Right atrium auricular region (tissue), 2 donors: ENCODE measurements at places on chromosomes 3 and 15. TPM values are rescaled to one million over a fixed set of nuclear protein-coding genes. Genes with fewer than 3 reads are reported as not detected.

The CCDC54 gene
- not detected for total RNA-seq

GRCh38 chr15:81301815-81302399, 22.0 kb downstream of the STARD5 start:
- H3K27ac ChIP-seq, result no peak overlapping the region
- no peaks in the 10 kb centered on the region for H3K27me3 ChIP-seq
- H3K4me1 ChIP-seq, result peaks cover 4% of the 10 kb centered on the region
- no peak overlapping the region for H3K4me3 ChIP-seq

The SH2D7 gene
- not detected for total RNA-seq

- no peak for DNase-seq
- H3K4me1 ChIP-seq, result no peaks in the 10 kb centered on the region
- no peak overlapping the region for H3K4me3 ChIP-seq
- H3K27ac ChIP-seq, result no peak overlapping the region
These were observed 93.0 kb downstream of the CADM2 start for GRCh38 chr3:85051786-85052185.

The DGKG gene
- total RNA-seq, result 25.1 TPM

The VGLL3 gene
- 13.0 TPM for total RNA-seq

The TMCO5A gene
- total RNA-seq, result not detected

The HRG gene
- not detected for total RNA-seq

The CCR3 gene
- not detected for total RNA-seq

DNA sequence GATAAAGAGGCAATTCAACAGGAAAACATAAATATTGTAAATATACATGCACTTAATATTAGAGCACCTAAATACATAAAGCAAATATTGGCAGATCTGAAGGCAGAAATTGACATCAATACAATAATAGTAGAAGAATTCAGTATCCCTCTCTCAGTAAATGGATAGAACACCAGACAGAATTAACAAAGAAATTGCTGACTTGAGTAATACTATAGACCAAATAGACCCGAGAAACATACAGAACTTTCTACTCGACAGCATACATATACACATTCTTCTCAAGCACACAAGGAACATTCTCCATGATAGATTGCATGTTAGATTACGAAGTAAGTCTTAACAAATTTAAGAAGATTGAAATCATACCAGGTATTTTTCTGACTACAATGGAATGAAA, 50.2 kb downstream of the OXSM start:
- no peak overlapping the region for H3K27ac ChIP-seq
- H3K36me3 ChIP-seq, result no peaks in the 10 kb centered on the region
- H3K27me3 ChIP-seq, result no peaks in the 10 kb centered on the region
- no peak for DNase-seq

The CHL1 gene
- 66.4 TPM for total RNA-seq

The P3H2 gene
- total RNA-seq, result 5.4 TPM

The DNAH12 gene
- total RNA-seq, result 0.08 TPM

The MYLK gene
- 85.1 TPM for total RNA-seq

The USP50 gene
- total RNA-seq, result not detected

DNA sequence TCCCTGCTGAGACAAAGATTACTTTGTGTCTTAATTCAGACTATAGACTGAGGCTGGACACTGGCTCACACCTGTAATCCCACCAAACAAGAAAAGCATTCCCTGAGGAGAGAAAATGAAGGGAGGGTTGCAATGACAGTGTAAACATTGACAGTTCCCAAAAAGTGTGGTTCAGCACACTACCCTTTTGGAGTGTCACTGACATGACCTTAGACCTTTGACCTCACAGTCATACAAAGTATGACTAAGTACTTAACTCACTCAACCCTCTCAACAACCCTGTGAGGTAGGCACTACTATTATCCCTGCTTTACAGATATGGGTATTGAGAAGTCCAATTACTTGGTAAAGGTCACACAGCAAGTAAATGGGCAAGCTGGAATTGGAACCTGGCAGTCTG, 341.7 kb downstream of the LRRC3B start:
- no peaks in the 10 kb centered on the region for H3K4me1 ChIP-seq
- no peak for DNase-seq
- no peaks in the 10 kb centered on the region for H3K36me3 ChIP-seq
- H3K27ac ChIP-seq, result no peak overlapping the region
- no peak overlapping the region for H3K4me3 ChIP-seq

- H3K4me1 ChIP-seq, result peaks cover 35% of the 10 kb centered on the region
- H3K27me3 ChIP-seq, result no peaks in the 10 kb centered on the region
- no peak overlapping the region for H3K4me3 ChIP-seq
- DNase-seq, result peak; percentile 68
These were observed 11.2 kb downstream of the TNFSF10 start for GRCh38 chr3:172511783-172512762.

GRCh38 chr3:184314700-184315542, 515 bp downstream of the EIF4G1 start:
- no peaks in the 10 kb centered on the region for H3K27me3 ChIP-seq
- peaks cover 49% of the 10 kb centered on the region for H3K4me1 ChIP-seq
- peak overlapping the region; percentile 92 for H3K27ac ChIP-seq
- H3K4me3 ChIP-seq, result peak overlapping the region; percentile 76

- no peaks in the 10 kb centered on the region for H3K27me3 ChIP-seq
- no peak for DNase-seq
- peaks cover 30% of the 10 kb centered on the region for H3K4me1 ChIP-seq
- no peak overlapping the region for H3K27ac ChIP-seq
- no peaks in the 10 kb centered on the region for H3K36me3 ChIP-seq
These were observed 215.5 kb downstream of the PDZRN3 start for GRCh38 chr3:73409138-73409763.

GRCh38 chr3:99315896-99316295, 322.5 kb upstream of the COL8A1 start:
- no peak for DNase-seq
- H3K27me3 ChIP-seq, result no peaks in the 10 kb centered on the region
- no peaks in the 10 kb centered on the region for H3K36me3 ChIP-seq

- no peaks in the 10 kb centered on the region for H3K4me1 ChIP-seq
- no peaks in the 10 kb centered on the region for H3K36me3 ChIP-seq
- DNase-seq, result no peak
- H3K4me3 ChIP-seq, result no peak overlapping the region
These were observed 15.9 kb upstream of the LTF start for GRCh38 chr3:46480491-46481195.
